ENCODE measurements at places on chromosomes 11 and 22.

- DNase-seq, result no peak
Observed at GRCh38 chr11:62666259-62666926, 1.3 kb downstream of the CSKMT start.

DNA sequence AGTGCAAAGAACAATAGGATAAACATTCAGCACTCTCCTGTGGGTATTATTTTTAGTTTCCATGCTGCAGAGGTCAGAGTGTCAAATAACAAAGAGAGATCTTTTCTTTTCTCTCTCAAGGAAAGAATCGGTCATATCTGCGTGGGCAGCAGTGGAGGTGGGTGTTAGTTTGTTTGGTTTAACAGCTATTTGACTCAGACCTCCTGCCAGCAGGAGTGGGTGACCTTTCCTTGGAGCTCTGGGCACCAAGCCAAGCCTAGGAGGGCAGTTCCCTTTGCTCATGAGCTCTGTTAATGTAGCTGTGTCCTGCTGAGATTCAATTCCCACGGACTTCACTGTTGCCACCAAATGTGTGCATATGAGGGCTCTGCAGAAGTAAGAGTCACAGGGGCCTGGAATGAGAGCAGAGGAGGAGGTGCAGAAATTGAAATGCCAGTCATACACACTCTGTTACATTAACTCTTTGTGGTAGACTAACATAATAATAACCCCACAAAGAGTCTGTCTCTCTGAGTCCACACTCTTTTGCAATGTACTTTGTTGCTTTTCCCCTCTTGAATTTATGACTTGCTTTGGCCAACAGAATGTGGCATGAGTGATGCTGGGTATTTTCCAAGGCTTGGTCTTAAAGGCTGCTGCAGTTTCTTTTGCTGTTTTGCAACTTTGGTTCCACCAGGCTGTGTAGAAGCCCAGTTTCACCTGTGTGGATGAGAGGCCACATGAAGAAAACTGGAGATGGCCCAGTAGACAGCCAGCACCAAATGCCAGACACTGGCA is 76.0 kb upstream of the GRK3 start:
- no peak for DNase-seq

DNA sequence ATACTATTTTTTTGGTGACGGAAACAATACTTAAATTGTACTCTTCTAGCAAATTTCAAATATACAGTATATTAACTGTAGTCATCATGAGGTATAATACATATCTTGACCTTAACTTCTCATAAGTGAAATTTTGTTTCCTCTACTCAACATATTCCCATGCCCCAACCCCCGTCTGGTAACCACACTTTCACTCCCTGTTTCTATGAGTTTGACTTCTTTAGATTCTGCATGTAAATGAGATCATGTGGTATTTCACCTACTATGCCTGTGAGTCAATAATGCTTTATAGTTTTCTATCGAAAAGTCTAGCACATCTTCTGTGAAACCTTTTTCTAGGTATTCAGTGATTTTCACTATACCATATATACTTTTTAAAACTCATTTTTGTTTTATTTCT is 663.2 kb downstream of the CNTN5 start:
- DNase-seq, result no peak

DNA sequence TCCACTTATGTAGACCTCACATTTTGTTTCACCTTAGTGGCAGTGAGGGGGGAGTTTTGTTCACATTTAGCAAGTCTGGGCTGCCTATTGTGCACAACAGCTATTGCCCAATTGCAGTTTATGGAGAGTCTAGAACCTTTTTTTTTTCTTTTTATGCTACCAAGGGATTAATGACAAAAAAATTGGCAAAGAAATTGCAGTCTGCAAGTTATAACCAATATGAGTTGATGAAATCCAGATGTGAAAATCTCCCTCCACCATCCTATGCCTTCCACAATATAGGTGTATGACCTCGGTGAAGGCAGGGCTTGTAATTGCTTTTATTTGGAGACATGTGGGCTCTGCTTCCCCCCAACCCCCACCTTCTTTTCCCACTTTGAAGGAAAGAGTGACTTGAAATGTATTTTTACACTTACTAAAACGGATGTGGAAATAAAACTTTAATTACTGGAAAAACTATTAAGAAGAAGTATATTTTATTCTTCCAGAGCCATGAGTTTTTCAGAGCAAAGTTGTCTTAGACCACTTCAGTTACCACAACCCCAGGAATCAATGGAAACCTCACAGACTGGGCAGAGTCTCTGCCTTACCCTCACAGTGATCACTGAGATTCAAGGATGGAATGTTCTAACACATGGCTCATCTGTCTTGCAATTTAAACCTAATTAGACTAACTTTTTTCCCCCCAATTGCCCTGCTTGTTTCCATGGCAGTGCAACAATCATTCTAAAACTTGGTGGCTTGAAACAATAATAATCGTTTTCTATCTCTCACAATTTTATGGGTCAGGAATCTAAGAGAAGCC is 120.8 kb upstream of the SLC5A12 start:
- DNase-seq, result no peak

DNA sequence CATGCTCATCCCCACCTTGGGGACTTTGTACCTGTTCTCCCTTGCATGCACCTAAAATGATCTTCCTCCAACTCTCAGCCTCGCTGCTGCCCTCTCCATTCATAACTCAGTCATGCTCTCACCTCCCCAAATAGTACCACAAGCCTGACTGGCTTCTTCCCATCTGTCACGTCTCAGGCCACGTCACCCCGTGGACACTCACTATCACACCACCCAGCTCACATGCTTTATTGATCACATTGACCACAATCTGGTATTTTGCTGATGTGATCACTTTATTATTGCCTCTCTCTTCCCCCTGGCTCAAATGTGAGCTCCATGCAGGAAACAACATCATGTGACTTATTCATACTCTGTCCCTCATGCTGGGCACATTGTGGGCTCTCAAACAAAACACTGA is 9.2 kb upstream of the SGSM1 start:
- no peak for DNase-seq

- no peak for DNase-seq
Observed at GRCh38 chr11:65917434-65918210, 1.2 kb downstream of the C11orf68 start.

DNA sequence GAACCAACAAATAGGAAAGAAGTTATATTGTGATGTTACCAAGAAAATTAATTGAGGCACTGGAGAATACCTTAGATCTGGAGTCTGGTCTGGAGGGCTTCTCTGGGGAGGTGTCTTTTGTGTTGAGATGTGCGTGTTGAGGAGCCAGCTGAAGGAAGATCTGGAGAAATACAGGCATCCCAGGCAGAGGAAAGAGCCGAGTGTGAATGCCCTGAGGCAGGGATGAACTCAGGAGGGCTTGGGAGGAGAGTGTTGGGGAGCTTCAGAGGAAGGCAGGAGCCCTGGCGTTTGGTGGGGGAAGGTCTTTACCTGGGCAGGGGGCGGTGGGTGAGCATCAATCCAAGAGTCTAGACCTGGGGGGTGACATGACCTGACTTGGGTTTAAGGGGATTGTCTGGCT is 13.1 kb downstream of the SYNGR1 start:
- no peak for DNase-seq

DNA sequence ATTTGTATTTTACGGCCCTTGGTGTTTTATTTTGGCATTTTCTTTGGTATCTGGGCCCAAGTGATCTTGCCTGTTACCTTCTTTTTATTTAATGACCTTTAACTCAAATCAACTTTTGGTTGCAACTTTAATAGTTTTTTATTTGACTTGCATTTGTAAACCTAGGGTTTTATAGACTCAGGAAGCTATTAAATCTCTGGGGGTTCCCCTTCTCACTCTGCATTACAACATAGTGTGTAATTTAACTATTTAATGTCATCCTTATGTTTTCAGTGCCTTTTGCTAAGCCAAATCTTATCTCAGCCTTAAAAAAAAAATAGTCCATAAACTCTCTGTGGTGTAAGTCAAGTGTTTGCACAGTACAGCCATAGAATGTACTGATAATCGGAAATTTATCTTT is 3.4 kb downstream of the FJX1 start:
- no peak for DNase-seq

DNA sequence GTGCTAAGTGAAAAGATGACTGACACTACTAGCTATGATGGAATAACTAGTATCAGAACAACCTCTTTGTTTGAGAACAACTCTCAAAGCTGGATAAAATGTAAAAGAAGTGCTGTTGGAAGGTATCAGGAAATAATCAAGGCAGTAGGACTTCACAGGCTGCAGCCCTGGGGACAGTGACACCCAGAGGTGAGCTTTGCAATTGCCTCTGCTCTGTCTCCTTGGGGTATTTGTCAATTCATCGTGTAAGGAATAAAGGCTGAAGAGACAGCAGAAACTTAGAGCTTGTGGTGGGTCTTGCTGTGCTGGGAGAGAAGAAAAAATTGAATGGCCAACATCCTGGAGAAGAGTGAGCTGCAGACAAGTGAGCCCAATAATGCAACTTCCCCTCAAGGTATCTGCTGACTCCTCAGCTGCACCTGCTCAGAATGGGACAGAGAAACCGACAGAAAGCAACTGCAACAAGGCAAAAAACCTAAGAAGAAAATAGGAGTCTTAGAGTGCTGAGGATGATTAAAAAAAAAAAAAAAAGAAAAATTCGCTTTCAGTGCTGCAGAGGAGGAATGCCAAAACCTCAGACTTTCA is 141.1 kb downstream of the RCN1 start:
- DNase-seq, result no peak

DNA sequence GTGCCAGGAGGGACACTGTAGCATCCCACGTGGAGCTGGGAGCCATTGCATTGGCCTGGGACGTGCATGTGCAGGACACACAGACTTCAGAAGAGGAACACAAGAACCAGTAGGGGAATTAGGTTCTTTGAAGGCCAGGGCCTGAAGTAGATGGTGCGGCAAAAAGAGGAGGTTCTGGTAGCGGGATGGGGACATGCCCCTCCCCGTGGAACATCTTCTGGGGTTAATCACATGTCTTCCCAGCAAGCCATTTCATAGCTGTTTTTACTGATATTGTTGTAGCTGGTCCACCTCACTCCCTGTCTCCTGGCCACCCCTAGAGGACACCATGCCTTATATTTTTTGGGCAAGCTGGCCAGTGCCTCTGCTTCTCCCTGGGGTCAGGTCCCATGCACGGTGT is 74.3 kb downstream of the SCN3B start:
- DNase-seq, result no peak

- DNase-seq, result peak; percentile 20
Observed at GRCh38 chr11:86456075-86456939, 81.6 kb downstream of the CCDC81 start.

DNA sequence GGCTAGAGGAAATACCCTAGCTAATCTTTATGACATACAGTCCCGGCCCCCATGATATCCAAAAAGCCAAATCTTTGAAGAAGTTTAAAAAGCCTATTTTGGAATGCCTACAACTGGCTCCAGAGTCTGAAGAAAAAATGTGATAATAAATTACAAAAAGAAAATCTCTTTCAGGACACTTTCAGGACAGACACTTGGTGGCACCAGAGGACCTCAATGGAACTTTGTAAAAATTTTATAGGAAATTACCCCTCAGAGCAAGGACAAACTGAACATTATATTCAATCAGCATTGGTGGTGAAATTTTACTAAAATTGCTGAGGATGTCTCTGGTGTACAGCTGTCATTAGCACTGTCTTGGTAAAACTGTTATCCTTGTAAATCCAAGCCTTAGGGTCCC is 81.0 kb downstream of the CCDC73 start:
- DNase-seq, result no peak

DNA sequence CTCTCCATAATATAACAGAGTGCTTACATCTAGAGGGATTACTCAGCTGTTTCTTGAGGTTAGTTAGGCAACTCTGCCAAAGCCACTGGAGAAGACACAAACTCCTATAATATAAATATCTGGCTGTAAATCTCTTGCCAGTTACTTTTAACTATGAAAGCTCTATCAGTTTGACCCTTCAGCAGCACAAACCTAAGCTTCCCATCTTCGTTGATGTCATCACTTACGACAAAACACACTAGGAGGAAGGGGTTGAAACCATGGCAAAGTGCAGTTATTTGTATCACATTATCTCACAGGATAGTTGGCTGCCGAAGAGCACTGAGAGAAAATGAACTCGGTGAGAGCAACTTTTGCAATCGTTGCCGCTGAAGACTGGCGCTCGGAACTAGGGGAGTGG is 922.1 kb downstream of the OPCML start:
- DNase-seq, result no peak

GRCh38 chr11:720642-721246 is 14.7 kb downstream of the EPS8L2 start:
- DNase-seq, result no peak

GRCh38 chr22:43088627-43088983 is 586 bp downstream of the TTLL1 start:
- no peak for DNase-seq

DNA sequence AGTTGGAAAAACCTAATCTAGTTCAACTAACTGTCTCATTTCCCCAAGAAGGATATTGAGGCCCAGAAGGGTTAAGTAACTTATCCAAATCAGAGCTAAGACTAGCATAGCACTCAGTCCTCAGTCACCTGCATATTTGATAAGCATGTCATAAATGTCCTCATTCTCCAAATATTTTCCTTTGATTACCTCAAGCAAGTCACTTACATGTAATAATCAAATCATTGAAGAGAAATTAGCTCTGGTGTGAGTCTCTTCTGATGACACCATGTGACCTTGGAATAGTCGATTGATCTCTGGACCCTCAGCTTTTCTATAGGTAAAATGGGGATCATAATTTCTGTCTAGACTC is 48.8 kb upstream of the PICALM start:
- DNase-seq, result no peak

GRCh38 chr11:35088676-35089075 is 50.3 kb upstream of the CD44 start:
- no peak for DNase-seq

DNA sequence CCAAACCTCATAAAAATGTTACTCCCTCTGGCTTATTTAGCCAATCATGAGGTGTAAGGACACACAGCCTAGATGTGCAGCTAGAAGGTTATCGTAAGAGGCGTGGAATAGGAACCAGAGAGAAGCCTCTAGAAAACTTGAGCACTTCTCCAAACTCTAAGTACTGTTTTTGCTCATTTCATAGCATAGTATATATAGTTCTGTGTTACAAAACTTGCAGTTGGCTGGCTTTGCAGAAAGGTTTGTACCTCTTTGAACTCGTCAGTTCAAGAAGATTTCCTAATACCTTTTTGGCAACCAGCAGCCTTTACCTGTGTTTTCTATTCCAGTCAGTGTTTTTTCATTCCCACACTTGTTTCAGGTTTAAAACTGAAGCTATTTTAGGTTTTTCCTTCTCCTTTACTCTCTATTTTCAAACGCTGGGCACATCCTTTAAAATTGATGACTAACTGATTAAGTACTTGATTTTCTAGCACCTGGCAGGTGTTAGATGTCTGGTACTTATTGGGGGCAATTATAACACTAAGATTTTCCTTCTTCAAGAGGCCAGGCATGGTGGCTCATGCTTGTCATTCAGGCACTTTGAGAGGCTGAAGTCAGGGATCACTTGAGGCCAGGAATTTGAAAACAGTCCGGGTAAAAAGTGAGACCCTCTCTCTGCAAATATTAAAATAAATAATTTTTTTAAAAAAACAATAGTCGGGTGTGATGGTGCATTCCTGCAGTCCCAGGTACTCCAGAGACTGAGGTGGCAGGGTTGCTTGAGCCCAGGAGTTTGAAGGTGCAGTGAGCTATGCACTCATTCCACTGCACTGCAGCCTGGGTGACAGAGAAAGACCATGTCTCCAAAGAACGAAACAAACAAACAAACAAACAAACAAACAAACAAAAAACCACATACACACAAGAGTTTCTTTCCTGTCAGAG is 125.2 kb downstream of the LRRC4C start:
- no peak for DNase-seq

Measured in stimulated activated CD4-positive, alpha-beta T cell treated with anti-CD3 and anti-CD28 coated beads, Interleukin-15, amount 100 ng/mL, for 1 hour (primary cell).